Fibroblast of pulmonary artery (primary cell): ENCODE measurements at places on chromosomes 13 and 19.

DNA sequence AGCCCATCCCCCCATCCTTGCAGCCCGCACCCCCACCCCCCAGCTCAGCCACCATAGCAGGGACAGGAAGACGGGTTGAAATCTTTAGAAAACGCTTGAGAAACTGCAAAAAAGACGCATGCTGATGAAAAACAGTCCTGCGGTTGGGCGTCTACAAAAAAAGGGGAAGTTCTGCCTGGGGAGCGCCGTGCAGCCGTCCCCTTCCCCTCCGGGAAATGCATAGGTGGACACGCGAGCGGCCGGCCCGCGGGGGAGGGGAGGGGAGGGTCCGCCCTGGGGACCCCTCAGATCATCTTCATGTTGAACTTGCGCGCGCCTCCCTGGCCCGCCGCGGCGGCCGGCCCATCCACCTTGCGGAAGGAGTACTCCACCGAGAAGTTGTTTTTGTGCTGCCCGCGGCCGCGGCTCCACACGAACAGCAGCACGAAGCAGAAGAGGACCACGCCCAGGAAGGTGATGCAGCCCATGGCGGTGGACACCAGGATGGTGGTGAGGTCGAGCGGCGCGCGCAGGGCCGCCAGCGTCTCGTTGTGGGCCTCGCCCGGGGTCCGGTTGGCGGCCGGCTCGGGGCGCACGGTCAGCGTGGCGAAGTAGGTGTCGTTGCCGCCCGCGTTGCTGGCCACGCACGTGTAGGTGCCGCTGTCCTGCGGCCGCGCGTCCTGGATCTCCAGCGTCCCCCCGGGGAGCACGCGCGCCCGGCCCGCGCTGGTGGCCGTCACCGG is 7.9 kb upstream of the PEAK3 start:
- DNase-seq, result no peak

DNA sequence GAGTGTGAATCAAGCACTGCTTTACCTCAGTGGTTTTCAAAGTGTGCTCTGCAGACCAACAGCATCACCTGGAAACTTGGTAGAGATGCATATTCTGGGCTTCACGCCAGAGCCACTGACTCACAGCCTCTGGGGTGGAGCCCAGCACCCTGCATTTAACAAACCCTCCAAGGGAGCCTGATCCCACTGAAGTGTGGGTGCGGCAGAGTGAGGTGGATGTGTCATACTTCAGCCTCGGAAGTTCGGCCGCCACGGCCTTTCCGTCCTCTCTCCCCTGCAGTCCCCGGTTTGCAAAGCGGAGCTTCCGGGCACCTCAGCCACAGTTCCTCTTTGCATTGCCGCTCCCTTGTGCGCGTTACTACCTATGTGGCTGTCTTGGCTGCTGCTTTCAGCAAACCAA is 33.3 kb upstream of the MICU2 start:
- peak; percentile 22 for DNase-seq

GRCh38 chr19:13788991-13789390 is 6.3 kb upstream of the ZSWIM4 start:
- peak; percentile 72 for DNase-seq

- DNase-seq, result peak; percentile 27
Observed at GRCh38 chr19:19460761-19461265, 54.5 kb downstream of the TSSK6 start.

DNA sequence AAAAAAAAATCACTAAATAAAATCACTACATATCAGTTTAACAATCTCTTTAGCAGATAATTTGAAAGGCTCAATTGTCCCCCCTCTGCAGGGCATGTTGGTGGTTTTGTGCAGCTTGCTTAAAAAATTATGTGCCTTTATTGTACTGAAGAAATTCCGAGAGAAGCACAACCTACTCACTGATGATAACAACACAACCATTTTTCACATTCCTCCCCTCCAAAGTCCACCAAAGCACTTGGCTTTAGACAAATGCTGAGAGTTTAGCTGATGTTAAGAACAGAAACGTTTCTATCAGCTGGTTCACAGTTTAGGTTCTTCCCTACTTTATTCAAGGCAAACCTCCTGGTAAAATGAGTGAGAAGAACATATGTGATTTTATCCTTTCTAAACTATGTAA is 923 bp downstream of the DOCK9 start:
- peak; percentile 45 for DNase-seq

DNA sequence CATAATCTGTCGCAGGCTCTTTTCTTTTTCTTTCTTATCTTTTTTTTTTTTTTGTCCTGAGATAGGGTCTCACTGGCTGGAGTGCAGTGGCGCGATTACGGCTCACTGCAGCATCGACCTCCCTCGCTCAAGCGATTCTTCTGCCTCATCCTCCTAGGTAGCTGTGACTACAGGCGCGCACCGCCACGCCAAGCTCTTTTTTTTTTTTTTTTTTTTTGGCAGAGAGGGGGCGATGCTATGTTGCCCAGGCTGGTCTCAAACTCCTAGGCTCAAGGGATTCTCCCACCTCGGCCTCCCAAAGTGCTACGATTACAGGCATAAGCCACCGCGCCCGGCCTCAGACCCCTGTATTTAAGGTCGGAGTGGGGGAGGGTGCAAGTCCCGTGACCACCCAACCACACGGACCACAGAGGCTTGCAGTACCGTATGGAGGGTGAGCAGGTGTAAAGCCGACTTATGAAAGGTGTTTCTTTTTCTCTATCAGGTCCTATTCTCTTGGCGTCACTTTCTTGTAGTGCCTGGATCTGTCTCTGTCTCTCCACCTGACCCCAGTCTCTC is 2.0 kb downstream of the PHLDB3 start:
- DNase-seq, result no peak

DNA sequence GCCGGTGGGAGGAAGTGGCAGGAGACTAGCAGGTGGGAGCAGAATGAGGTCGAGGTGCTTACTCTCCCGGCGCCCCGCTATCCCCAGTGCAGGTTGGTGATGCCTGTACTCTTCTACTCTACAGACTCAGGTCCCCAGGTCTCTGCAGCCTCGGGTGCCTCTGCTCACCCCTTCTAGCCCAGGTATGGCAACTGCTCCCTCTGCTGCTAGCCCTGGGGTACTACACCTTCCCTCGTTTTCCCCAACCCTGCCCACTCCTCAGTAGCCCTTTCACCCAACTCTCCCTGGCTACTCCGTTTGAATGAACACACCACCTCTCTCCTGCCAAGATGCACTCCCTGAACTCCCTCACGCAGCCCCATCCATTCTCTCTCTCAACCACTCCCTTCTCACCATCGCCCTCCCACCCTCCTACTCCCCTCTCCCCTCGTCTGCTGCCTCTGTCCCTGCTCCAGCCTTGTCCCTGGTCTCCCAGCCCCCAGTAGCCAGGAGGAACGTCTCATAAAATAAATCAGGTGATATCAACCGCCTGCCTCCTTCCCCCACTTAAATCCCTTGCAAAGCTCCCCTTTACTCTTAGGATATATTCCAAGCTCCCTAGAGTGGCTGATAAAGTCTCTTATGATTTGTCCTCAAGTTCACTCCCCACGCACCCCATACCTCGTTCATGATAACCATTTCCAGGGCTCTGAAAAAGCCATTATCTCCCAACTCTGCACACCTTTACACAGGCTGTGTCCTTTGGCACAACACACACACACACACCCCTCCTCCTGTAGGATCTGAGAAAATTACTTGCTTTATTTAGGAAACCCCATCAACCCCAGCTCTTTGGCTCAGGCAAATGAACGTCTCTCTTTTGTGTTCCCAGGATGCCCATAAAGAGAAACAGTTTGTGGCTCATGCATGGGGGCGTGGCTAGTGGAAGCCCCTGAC is 8.2 kb upstream of the MEIS3 start:
- DNase-seq, result peak; percentile 61

DNA sequence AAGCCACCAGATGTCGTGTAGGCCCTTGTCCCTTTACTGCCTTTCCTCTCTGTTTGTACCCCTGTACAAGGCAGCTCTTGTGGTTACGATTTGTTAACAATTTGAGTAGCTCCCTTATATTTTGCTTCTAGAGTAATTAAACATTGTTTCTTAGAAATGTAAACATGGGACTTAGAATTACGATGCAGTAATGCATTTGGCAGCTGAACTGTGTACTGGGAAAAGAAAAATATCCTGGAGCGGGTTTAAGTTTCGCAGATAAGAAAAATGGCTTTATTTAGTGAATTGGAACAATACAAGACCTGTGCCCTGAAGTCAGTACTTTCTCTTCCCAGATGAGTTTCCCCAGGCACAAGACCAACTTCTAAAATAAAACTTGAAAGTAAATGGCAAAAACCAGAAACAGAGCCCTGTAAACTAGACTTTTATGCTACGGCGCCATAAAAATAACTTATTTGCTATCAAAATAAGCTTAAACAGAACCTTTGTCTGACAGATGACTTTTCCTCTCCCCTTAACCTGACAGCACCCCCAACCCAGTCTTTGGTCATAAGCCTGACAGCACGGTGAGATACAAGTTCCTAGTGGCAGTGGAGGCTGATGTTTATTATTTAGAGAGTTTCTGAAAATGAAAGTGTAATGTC is 63.0 kb downstream of the LRCH1 start:
- peak; percentile 59 for DNase-seq
